ENCODE measurements at places on chromosomes 13 and 19.

DNA sequence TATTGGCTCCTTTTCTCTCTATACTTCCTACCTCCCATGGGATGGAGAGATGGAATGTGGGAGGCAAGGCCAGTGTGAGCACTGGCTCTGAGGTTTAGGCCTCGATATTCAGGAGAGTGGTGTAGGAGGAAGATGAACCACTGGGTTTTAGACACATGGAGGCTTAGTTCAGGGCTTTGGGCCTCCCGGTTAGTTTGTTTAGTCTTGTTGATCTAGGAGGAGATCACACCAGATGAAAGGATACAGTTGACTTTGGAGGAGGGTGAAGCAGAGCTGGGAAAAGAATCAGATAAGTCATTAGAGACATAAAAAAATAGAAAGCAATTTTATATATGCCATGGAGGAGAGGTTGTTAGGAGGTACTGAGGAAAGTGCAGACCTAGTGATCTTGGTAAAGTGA is 30.9 kb downstream of the RNASEH2B start:
- DNase-seq, result no peak

GRCh38 chr19:55257461-55258420 is 1.1 kb downstream of the PPP6R1 start:
- DNase-seq, result no peak

GRCh38 chr13:98890186-98890585 is 87.7 kb downstream of the DOCK9 start:
- DNase-seq, result no peak

- no peak for DNase-seq
Measured at GRCh38 chr13:45231722-45232121, 30.9 kb upstream of the KCTD4 start.

DNA sequence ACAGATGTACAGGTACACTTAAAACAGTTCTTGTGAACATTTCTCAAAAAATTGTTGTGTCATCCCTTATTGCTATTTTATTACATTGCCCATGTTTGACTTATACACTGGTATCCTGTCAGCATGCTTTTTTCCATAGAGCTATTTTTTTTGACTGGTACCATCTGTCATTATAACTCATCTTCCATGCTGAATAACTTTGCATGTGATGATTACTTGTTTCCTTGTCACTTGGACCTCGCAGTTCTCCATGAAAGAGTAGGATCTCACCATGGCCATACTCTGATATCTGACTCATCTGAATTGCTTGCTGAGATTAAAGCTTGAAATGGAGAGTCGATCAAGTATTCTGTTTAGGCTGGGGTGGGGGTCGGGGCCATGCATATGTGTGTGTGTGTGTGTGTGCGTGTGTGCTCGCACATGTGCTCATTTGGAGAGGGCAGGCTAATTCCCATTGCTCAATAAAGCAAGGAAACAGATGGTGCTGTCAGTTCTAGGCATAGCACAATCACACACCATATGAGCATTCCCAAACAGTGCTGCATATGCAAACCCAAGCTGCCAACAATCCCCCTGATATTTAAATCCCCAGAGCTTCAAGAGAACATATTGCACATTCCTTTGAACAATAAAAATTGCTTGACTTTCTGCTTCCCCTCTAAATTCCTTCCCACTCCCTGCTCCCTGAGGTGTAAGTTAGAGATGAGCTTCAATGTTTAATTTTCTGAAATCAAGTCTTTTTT is 62.9 kb downstream of the NHLRC3 start:
- DNase-seq, result no peak

DNA sequence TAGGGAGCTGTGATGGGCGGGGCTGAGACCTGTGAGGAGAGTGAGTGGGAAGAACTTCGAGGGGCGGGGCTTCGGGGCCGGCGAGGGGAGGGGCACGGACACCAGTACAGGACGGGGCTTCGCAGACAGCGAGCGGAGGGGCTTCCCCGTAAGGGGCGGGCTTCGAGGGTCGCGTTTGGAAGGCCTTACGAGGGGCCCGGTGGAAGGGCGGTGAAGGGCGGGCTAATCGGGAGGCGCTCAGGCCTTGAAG is 4.1 kb upstream of the EMP3 start:
- peak; percentile 88 for DNase-seq

GRCh38 chr19:5078182-5078581 is 109.3 kb downstream of the KDM4B start:
- DNase-seq, result no peak

DNA sequence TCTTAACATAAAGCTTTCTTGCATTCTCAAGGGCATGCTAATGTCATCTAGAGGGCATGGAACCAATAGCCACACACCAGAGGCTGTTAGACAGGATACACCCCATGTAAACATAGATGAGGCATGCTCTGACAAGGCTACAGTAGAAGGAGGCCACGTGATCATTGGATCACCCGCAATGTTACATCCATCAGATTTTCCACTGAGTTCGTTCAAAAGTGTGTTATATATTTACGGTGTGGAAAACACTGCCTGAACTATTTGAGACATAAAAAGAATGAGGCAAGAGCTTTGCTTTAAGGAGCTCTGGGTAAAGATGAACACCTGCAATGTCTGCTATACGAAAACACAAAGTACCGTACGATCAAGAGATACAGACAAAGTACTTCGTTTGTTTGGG is 817.5 kb upstream of the SLC10A2 start:
- DNase-seq, result no peak

GRCh38 chr13:30570691-30571090 is 47.0 kb upstream of the USPL1 start:
- no peak for DNase-seq

- no peak for DNase-seq
Measured at GRCh38 chr13:113455384-113455783, 2.1 kb upstream of the ADPRHL1 start.

GRCh38 chr13:64130600-64130999 is 2715.0 kb upstream of the PCDH20 start:
- DNase-seq, result no peak

GRCh38 chr19:29586401-29586800 is 19.7 kb upstream of the POP4 start:
- DNase-seq, result no peak

DNA sequence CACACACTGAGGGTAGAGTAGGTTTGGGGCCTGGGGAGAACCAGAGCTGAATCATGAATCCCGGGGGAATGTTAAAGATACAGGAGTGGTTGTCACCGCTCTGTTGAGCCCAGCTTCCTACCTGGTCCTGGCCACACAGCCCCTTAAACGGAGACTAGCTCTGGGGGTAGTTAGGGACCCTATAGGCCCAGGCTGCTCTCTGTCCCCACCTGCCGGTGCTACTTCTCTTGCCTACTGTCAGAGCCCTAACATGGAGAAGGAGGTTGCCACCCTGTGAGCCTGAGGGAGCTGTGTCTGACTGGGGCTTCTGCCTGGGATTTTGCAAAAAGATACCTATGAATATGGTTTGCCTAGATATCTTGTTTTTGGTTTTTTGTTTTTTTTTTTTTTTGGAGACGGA is 36.6 kb upstream of the ZNF429 start:
- no peak for DNase-seq

DNA sequence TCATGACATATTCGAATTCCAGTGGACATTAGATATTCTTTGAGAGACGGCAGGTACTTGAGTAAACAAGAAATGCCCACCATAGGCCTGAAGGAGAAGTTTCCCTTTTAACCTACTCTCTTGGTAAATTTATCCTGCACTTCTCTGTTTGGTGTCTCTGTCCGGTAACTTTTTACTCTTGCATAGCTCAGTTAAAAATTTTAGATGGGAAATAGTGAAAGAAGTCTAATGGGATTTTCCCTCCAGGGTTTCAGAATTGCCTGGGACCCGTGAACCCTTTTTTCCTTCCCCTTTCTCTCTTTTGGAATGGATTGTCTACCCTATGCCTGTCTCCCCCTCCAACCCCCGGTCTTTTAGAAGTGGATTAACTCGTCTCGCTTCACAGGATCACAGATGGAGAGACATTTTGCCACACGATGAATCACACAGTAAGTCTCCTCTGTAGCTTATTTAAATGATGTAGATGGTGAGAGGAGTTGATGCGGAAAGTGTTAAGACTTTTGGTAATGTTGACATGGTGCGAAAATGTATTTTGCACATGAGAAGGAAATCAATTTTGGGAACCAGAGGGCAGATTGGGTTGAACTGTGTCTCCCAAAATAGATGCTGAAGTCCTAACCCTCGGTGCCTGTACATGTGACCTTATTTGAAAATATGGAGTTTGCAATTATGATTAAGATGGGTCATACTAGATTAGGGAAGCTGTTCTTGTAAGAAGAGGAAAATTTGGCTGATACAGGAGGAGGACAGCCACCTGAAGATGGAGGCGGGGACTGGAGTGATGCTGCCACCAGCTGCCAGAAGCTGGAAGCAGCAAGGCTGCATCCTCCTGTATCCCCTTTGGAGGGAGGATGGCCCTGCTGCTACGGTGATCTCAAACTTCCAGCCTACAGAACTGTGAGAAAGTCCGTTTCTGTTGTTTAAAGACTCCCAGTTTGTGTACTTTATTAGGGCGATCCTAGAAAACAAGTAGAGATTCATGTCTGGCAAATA is 711 bp upstream of the MIPEP start:
- peak; percentile 10 for DNase-seq

DNA sequence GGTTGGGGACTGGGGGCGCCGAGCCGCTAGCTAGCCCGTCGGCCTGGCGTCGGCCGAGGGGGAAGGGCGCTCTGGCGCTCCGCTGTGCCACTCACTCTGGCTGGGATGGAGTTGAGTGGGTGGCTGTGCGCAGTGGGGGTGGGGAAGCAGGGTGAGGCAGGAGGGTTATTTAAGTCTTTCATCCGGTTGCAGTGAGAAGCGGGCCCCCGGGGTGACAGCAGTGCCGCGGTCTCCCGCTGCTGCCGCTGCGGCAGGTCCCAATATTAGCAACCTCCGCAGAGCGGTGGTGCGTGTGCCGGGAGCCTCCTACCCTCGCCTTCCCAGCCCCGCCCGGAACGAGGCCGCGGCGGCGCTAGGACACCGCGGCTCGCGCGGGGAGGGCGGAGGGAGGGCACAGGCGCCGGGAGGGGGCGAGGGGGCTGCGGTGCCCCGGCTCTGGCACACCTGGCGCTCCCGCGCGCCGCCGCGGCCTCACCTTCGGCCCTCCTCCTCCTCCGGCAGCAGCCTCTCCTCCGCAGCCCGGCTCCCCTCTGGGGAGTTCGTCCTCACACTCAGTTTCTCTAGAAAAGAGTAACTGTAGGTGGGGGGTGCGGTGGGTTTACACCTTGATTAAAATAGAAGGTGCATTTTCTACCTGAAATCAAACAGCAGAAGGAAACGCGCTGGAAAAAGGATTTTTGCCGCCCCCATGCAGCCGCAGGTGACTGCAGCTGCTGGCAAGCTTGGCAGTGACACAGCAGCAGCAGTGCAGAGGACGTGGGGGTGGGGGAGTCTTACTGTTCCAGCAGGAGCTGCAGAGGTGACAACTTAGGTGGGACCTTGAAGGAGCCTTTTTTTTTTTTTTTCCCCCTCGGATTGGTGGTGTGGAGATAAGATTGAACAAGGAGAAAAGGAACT is 4.5 kb downstream of the FGF9 start:
- peak; percentile 41 for DNase-seq

DNA sequence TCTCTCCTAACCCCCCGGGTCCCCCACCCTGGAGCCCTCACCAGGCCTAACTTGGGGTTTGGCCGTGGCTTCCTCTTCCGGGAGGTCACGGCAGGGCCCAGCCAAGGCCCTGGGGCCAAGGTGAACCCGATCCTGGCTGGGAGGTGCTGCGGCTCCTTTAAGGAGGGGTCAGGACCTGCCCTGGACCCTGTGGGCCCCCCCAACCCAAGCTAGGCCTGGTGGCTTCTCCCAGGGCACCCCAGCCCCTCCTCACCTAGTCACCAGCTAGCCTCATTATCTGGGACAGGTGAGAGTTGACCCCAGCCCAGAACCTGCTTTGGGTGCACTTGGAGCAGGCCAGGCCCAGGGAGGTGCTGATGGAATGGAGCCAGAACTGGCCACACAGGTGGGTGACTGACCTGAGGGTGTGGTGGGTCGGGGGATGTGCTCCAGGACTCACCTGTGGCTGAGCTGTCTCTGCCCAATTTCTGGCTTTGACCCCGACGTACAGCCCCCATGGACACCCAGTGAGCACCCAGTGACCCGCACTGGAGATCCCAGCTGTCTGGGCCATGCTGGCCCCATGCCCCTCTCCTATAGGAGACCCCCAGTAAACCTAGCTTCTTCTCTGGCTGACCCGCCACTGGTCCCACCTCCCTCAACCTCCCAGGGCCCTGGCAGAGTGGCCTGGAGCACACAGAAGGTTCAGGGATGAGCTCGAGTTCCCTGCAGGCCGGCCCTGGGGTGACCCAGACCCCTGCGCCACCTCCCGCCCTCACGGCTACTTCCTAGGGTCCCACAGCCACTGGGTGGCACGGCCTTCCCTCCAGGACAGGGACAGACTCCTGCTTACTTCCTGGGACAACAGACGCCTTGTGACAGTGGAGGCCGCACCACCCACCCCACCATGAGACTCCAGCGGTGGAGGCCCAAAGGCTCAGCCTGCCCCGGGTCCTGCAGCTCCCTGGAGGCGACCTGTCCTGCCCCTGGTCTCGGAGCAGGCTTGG is 6.7 kb upstream of the MKNK2 start:
- no peak for DNase-seq

DNA sequence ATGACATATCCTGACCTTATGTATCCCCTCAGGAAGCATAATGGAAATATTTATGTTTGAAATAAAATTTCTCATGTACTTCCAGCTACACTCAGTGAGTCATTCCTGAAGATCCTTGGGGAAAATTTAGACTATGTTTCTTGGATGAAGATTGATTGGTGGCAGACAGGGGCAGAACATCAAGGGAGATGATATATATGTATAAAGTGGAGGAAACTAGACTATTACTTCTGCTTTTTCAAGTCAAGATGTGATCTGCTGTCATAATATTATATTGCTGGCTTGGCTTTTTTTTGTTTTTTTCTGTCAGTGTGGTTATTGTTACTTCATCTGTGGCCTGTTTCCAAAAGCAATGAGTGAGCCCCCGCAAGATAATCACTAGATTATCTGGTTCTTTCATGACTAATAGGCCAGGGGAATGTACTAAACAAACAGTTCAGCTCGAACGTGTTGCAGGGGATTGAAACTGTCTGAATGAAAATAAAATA is 87.2 kb upstream of the TNFSF11 start:
- DNase-seq, result no peak

Data from CD4-positive, CD25-positive, alpha-beta regulatory T cell (primary cell).